ENCODE measurements at places on chromosomes 7 and 10.

DNA sequence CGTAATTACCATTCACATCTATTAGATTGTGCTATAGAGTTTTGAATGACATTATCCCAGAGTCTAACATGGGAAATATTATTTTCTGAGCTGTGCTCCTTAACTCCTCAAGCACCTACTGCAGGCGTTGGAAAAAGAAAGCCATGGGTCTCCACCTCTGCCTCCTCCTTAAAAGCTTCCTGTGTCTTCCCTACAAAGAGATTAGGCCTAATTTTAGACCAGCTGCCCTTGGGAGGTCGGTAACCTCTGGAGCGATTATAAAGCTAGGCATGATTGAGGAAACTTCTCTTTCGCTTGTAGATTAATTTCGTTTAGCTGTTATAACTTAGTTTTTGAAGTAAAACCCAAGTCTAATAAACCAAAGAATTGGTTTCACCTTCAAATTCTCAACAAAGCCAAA, 75.2 kb downstream of the PLXDC2 start:
- peak; percentile 29 for DNase-seq

GRCh38 chr7:102890292-102890970, 22.4 kb upstream of the LRRC17 start:
- no peak for DNase-seq

DNA sequence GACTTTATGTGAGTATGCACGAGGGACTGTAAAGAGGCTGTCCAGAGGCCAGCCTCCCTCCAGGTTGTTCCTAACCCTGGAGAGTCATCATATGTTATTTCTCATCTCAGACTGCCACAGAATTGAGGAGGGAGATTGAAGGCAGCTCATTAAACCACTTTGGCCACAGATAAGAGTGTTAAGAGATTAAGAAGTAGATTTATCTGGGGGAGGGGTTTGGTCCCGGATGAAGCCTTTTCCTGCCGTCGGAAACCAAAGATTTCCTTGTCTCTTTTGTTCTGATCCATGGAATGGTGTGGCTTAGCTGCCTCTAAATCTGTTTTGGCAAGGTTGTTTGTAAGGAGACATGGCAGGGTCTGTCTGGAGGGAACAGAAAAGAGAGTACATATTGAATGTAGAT, 338.8 kb downstream of the AUTS2 start:
- no peak for DNase-seq

DNA sequence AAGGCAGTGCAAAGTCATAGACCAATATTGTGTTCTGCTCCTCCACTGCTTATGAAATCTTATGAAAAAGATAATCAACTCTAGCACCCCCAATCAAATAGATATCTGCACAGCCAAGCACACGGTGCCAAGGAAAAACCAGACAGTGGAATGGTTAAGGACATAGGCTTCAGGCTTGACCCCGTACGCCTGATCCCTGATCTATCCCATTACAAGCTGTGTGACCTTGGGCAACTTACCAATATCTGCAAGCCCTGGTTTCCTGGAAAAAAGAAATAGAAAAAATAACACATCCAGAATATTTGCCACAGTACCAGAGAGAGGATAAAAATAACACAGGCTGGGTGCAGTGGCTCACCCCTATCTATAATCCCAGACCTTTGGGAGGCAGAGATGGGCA, 56.9 kb downstream of the GRB10 start:
- DNase-seq: no peak

DNA sequence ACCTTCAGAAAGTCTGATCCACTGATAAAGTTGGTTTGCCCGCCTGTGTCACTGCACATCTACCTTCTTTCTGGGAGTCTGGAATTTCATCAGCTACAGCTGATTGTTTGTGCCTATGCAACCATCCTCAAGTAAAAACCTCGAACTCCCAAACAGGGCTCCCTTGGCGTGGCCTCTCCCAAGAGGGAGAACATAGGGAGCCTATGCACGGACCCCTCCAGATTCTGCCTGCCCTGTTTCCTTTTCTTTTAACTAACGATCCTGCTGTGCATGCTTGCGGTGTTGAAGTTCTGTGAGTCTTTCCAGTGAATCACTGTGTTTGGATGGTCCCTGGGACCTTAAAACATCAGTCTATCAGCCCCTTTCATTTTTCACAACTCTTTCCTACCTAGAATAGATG, 226.9 kb upstream of the SEMA3D start:
- no peak for DNase-seq

DNA sequence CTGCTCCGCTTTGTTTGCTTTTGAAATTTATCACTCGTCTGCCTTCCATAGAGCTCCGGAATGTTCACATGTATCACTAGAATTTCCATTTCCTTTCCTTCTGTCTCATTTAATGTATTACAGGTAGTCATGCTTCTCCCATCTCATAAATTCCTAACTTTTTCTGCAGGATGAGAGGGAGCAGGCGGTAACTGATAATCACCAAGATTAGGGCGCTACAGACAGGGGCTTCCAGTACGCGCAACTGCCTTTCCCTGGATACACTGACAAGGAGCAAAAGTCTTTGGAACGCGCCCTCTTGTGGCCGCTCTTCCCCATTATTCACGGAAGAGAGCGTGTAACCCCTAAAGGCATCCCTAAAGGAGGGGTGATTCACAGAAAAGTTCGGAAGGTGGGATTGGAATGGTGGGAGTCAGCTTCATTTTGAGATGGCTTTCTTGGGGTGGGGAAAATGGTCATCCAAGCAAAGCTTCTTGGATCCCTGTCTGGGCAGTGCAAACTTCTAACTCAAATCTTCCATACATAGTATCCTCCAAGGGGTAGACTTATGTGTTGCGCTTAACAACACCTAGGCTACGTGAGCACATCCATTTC, 6.5 kb downstream of the INHBA start:
- DNase-seq: peak; percentile 93

DNA sequence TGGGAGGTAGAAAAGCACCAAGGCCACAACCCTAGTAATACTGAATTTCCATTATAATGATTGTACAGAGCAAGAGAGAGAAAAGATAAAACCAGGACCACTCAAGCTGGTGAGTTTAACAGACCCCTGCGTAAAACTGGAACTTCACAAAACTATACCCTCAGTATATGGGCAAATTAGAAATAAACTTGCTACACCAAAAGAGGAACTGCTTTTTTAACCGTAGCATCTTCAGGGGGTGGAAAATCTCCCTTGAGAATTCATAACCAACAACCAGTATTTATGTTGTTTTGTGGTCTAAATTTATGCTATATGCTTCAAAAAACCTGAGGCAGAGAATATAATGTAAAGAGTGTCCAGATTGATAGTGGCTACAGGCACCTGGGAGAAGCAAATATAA, 171.2 kb downstream of the SGMS1 start:
- DNase-seq: no peak

- DNase-seq: no peak
Observed at GRCh38 chr10:7538970-7539654, 127.7 kb downstream of the ITIH5 start.

DNA sequence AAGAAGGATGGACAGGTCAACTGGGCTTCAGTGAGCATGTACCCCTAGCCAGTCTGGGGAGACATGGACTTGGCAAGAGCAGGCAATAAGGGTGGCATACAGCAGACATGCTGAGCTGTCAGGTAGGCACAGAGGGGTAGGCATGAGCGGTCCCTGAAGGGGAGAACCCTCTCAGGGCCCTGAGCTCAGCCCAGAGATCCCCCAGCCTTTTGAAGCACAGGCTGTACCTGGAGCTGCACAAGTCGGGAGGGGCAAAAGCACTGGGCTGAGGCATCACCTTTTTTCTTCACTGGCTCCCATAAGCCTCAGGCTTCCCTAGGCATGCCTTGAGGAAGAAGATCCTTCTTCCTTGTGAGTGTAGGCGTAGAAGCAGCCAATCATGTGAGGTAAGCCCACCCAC, 42.3 kb downstream of the ZNF727 start:
- no peak for DNase-seq

GRCh38 chr7:142025896-142026295, 30.2 kb downstream of the MGAM start:
- no peak for DNase-seq

- DNase-seq: no peak
Observed at GRCh38 chr10:109219935-109220605, 703.2 kb downstream of the XPNPEP1 start.

GRCh38 chr10:110790913-110791506, 80.7 kb upstream of the PDCD4 start:
- no peak for DNase-seq

DNA sequence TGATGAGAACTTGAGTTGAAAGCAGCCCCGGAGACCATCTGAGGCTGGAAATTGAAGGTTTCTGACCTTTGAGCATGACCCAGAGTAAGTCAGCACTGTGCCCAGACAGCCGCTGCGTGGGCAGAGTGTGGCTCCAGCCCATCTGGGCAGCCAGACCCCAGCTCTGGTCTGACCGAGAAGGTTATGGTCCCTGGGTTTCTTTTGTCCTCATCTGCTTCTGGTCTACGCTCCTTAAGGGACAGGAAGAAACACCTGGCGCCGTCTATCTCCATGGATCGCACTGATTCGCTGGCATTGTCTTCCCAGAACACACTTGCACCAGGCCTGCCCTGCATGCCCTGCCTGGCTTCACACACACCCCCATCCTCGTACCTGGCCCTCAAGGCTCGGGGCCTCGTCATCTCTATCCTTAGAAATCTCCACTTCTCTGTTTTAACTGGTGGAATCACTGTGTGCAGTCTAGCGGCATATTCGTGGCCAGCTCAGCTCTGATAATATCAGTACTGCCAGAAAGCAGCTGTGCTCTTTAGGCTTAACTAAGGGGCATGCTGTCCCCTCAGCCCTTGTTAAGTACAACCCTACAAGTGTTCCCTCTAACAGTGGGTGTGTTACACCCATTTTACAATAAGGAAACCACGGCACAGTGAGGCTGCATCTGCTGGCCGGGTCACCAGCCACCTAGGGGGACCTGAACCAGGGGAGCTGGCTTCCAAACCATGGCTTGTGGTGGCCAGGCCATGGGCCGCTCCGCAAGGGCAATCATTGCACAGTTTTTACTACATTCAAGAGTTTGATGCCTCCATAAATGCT, 127.7 kb downstream of the ADCY1 start:
- DNase-seq: no peak

- DNase-seq: peak; percentile 76
Observed at GRCh38 chr7:134720091-134720935, 59.1 kb upstream of the CALD1 start.

DNA sequence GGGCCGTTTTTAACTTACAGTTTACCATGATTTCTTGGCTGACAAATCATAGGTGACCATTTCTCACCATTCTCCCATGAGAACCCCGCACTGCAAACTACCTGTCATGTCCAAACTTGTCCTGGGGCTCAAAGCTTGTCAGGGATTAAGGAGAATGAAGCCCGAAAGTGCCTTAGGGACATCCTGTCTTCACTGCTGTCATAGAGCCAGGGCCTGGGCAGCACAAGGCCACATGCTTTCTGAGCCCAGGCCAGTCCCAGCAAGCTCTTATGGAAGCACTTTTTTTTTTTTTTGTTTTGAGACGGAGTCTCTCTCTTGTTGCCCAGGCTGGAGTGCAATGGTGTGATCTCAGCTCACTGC, 33.9 kb downstream of the CCM2 start:
- peak; percentile 14 for DNase-seq

GRCh38 chr10:72253578-72253977, 20.1 kb upstream of the DDIT4 start:
- no peak for DNase-seq

- DNase-seq: peak; percentile 80
Observed at GRCh38 chr10:112811741-112812551, 138.1 kb upstream of the TCF7L2 start.

GRCh38 chr7:12490940-12491339, 79.6 kb upstream of the SCIN start:
- no peak for DNase-seq

DNA sequence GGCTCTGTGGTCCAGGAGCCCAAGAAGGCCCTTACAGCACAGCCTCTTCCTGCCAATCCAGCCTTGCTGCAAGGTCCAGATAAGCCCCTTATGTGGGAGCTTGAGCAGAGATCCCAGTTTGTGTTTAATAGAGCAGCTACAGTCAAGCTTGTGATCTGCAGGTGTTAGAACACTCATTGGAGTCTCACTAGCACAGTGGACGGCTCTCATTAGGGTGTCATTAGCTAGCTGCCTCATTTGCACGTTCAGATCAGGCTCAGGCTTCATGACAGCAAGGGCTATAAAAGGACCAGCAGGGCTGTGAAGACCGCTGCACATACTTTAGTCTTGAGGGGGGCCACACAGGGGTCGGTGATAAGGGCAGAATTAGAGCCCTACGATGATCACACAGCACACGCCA, 443.2 kb downstream of the RPS24 start:
- no peak for DNase-seq

DNA sequence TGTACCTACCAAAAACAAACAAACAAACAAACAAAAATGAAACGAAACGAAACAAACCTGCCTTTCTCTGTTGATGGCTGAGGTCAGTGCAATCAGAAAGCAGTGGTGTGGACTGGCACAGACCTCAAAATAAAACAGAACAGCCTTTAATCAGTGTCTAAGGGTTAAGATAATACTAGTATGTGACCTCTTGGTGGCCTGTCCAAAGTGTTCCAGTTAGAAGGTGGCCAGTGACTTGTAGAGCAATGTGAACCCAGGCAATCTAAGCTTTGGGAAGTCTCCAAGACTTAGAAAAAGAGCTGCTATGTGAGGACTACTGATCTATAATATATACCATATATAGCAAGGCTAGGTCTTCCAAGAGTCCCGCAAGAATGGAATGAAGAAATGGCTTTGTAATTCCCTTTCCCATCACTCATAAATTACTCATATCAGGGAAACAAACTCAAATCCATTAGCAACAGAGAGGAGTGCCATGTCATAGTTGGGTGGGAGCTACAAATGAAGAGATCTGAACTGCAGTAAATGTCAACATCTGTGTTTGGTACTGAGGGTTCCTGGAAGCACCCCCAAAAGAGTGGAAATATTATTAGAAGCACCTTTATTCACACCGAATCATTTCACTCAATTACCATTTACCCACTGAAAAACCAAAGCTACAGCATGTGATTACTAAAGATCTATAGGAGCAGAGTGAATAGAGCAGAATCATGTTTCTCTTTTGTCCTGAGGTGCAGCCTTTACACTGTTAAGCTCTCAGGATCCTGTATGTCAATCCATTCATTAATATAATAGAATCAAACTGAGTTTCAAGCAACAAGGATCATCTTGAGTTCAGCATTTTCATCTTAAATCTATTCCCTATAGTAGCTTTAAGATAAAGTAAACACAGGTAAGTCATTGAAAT, 28.0 kb downstream of the ABLIM1 start:
- peak; percentile 30 for DNase-seq

DNA sequence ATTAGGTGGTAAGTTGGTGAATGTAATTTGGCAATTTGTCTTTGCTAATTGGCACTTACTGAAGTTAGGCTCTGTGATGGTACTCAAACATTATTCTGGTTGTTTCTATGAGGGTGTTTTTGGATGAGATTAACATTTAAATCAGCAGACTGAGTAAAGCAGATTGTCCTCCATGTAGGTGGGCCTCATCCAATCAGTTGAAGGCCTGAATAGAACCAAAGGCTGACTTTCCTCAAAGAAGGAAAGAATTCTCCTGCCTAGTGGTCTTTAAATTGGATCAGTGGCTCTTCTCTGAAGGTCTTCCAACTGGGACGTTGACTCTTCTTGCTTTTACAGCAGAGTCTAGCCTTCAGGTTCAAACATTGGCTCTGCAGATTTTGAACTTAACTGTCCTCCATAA, 278.3 kb downstream of the KIF20B start:
- no peak for DNase-seq

- no peak for DNase-seq
Observed at GRCh38 chr7:22992874-22993840, 20.8 kb downstream of the HYCC1 start.

Data from eye (tissue), 1 donor.